ENCODE measurements at places on chromosomes 12 and 14.

DNA sequence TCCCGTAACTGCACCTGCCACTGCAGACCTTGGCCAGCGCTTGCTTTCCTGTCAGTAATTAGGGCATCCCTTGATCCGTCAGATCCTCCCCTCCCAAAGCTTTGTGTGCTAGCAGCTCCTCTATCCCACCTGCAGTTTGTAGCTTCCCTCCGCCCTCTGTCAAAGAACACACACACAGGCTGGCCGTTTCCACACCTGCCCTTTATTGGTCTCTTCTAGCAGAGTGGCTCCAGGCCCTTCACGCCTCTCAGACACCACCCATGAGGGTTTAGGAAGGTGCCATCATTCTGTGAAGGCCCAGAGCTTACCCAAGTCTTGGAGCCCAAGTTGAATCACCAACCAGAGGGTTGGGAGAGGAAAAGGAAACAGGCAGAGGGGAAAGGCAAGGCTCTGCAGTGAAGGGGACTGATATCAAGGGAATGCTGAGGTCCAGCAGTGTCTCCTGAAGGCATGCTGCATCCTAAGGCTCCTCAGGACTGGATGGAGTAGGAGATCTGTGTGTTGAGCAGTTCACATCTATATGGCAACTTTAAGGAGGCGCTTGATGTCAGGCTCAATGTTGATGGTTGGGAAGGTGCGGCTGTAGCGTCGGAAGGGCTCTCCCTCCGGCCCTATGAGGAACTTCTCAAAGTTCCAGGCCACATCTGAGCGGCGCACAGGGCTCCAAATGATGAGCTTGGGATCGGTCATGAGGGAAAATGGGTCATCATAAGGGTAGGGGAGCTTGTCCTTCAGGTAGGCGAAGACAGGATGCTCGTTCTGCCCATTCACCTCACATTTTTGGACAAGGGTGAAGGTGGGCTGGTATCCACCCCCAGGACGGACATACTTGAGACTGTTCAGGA is 3.4 kb downstream of the GPX2 start:
- DNase-seq, result no peak

DNA sequence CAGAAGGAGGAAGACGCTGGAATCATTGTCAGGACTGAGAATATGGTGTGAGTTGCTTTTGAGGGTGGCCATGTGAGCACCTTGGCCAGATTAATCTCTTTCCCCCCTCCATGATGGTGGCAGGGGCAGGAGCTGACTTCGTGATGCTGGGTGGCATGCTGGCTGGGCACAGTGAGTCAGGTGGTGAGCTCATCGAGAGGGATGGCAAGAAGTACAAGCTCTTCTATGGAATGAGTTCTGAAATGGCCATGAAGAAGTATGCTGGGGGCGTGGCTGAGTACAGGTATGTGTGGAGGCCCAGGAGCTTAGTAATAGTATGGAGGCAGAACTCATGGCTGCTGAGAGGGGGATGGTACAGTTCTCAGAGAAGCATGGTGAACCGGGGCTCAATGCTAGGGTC is 4.3 kb downstream of the TINF2 start:
- no peak for DNase-seq

DNA sequence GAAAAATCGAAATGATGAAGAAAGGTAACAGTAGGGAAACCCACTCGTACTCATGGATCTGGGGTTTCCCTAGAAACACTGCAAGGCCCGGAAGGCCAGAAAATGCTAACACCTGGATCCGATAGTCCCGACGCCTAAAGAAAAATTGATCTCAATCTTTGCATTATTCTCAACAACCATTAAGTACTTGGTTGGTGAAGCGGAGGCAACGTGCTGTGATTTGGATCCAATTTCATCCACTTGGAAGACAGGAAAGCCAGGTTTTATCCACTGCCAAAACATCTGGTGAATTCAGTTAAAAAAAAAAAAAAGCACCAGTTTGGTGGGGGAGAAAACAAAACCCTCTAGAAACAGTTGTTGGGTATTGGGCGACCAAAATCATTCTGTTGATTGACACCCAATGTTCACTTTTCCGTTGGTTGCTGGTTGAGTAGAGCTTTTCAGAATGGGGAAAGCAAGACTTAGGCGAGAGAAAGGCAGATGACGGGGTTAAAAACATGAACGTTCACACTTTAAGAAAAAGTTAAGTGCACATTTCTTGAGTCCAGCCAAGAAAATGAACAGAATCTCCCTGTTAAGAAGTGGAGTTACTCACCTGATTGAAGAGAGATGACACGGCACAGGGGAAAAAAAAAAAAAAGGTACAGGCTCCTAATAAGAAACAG is 41.9 kb upstream of the MED13L start:
- DNase-seq, result no peak

DNA sequence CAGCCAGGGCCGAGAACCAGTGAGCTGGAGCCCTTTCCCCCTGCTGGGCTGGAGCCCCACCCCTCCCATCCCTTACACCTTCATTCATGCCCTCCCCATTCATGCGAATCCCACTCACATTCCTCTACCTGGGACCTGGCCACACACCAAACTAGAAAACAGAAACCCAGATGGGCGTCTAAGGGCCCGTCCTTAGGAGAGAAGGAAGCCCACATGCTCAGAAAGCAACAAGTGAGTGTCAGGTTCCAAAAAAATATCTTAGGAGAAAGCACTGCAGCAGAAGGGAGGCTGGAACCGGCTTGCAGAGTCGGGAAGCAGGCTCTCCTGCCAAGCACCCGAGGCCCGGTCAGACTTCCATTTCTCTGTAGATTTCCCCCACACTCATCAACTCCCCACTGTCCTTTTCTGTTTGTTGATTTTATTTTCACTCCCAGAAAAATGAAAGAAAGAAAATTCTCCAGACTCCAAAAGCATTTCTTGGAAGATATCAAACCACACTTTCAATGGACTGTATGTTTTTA is 13.6 kb downstream of the BCL11B start:
- DNase-seq, result no peak

- DNase-seq, result peak; percentile 70
These were observed 5.5 kb downstream of the ITGA5 start for GRCh38 chr12:54413284-54414190.

DNA sequence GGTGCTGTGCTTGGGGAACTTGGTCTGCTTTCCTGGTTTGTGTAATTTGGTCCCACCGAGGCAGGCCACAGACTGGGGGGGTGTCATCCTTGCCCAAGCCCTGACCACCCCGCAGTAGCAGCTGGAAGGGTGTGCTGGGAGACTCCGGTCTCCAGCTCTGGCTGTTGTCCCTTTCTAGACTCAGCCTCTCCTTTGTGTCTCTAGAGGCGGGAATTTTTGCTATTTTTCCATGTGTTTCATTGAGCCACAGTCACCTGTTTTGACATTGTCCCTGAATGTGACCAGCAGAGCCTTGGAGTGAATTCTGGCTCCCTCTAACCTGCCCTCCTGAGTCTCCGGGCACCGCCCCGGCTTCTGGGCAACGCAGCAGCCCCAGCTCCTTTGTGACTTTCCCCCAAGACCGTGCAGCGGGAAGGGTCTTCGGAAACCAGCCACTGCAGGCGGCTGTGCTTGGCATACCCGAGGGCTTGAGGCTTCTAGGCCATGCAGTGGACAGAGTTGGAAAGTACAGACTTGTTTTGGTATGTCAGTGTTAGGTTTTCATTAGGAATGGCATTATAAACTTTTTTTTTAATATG is 98.6 kb downstream of the TNFAIP2 start:
- no peak for DNase-seq

GRCh38 chr14:71933001-71933587 is 865 bp downstream of the RGS6 start:
- no peak for DNase-seq

GRCh38 chr12:1808798-1809480 is 11.4 kb upstream of the LRTM2 start:
- no peak for DNase-seq

- DNase-seq, result no peak
These were observed 69.0 kb upstream of the DDX11 start for GRCh38 chr12:31004666-31005065.

DNA sequence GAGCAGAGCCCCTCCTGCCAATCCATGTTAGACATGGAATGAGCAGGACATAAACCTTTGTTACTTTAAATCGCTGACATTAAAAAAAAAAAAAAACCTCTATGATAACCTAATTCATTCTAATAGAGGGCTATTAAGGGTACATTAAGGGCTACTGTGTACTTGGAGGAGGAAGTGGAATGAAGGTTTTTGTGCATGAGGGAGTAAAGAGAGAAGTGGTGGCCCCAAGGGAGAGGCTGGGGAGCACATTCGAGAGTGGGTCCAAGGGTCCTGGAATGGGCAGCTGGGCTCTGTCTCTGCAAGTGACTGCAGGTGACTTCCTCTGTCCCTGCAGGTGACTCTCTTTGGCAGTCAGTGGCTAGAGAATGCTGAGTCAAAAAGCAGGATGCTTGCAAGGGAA is 32.1 kb upstream of the PTGDR start:
- DNase-seq, result no peak

DNA sequence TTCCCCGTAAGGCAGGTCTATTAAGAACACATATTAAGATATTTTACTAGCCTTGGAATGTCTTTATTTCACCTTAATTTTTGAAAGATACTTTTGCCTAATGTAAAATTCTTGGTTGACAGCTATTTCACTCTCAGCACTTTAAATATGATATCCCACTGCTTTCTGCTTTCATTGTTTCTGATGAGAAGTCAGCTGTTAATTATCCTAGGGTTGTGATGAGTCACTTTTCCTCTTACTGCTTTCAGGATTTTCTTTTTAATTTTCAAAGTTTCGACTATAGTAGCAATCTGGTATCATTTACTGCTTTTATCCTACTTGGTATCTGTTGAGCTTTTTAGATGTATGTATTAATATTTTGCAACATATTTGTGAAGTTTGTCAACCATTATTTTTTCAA is 578.9 kb upstream of the ATP2B1 start:
- no peak for DNase-seq

- DNase-seq, result no peak
These were observed 33.2 kb downstream of the ZNF664 start for GRCh38 chr12:124006085-124006845.

DNA sequence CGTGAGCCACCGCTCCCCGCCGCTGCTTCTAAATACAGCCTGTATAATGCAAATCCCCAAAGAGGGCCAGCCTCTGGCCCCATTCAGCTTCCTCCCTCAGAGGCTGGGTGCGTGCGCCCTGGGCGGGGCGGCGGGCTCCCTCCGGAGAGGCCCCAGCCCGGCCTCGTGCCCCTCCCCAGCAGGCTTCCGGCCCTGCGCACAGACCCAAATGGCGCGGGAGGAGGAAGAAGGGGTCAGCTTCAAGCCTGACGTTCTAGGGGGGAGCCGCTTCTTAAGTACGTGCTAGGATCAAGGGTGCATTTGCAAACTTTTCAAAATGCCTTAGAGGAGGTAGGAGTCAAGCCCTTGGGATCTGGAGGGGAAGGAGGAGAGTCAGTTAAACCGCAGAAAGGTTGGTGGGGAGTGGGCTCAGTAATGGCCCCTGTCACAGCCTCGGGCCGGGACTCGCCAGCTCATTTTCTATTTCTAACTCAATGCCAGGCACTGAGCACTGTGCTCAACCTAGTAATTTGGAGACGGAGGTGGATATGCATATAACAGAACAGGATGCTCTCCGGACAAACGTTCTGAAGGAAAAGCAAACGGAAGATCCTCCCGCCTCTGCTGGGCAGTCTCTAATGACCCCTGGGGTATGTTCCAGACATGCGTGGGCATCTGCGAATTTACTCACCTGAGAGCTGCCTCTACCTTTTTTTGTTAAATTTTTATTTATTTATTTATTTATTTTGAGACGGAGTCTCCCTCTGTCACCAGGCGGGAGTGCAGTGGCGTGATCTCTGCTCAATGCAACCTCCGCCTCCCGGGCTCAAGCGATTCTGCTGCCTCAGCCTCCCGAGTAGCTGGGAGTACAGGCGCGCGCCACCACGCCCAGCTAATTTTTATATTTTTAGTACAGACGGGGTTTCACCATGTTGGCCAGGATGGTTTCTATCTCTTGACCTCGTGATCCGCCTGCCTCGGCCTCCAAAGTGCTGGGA is 32.3 kb downstream of the NINJ2 start:
- peak; percentile 41 for DNase-seq

- DNase-seq, result no peak
These were observed 488.4 kb downstream of the BCAT1 start for GRCh38 chr12:24460506-24460905.

- DNase-seq, result no peak
These were observed 176.0 kb downstream of the ESRRB start for GRCh38 chr14:76551906-76552305.

DNA sequence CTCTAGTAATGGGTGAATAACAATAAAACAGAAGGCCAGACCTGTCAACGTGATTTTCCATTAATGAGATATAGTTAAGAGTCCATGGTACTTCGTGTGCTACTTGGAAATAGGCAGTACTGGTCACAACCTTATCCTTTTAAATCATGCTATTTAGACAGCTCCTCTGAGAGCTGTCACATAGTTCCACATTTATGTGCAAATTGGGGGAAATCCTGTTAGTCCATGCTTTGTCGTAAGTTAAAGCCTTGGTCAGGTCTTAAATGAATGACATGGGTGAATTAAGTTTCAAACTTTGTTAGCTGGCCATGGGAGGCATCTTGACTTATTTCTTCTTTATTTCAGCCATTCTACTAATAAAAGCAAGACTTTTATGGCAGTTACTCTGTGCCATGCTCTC is 11.9 kb upstream of the BHLHE41 start:
- DNase-seq, result no peak

DNA sequence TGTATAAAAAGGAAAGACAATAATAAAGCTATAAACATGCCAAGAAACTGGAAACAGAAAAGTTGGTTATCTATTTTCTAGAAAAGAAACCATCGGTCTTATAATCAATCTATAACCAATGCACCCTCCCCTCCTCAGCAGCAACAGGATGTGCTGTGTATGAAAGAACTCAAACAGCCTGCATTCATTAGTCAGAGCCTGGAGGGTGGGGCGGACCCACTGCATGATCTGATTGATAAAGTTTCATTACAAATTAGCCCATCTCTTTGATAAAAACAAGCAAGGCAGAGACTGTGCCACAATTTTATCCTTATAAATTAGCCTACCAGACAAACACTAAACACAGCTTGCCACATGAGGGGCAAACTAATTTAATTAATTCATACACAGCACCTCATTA is 448.1 kb downstream of the BCAT1 start:
- DNase-seq, result no peak

- no peak for DNase-seq
These were observed 47.7 kb downstream of the ANO6 start for GRCh38 chr12:45263587-45263986.

DNA sequence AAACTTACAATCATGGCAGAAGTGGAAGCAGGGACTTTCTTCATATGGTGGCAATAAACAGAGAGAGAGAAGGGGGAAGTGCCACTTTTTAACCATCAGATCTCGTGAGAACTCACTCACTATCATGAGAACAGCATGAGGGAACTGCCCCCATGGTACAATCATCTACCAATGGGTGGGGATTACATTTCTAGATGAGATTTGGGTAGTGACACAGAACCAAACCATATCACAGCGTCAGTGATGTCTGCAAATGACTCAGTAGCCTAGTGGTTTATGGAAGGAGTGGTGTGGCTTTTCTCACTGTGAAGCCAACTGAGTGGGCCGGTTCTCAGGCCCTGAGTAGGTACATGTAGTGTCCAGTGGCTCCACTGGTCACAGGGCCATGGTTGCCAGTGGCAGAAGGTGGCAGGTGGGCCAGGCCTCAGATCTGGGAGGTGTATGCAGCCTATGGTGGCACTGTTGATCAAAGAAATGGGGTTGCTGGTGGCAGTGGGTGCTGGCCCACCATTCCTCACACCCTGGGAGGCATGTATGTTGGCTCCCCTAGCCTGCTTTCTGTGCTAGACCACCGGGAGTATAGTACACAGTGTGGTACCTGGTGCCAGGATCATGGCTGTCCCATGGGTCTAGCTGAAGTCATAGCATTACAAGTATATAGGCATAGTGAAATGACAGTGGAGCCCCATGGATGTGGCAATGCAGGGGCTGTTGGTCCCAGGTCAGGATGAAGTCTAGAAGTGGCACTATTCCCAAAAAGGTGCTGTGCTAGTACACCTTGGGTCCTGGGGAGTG is 191.9 kb downstream of the NUBPL start:
- DNase-seq, result no peak

Measured in activated CD4-positive, CD25-positive, alpha-beta regulatory T cell (primary cell).